ENCODE measurements at places on chromosomes 3 and 15. TPM values are rescaled to one million over a fixed set of nuclear protein-coding genes. Genes with fewer than 3 reads are reported as not detected.

The GAP43 gene
- 42.9 TPM for total RNA-seq

The GHSR gene
- not detected for total RNA-seq

The CMTM8 gene
- total RNA-seq = 4.4 TPM

The FANCD2OS gene
- total RNA-seq = not detected

The ANKRD34C gene
- not detected for total RNA-seq

- no peak for DNase-seq
Observed at GRCh38 chr15:46460431-46461094, 825.7 kb downstream of the SQOR start.

GRCh38 chr15:90956274-90957030 lies 1.8 kb downstream of the RCCD1 start:
- peak; percentile 75 for DNase-seq

DNA sequence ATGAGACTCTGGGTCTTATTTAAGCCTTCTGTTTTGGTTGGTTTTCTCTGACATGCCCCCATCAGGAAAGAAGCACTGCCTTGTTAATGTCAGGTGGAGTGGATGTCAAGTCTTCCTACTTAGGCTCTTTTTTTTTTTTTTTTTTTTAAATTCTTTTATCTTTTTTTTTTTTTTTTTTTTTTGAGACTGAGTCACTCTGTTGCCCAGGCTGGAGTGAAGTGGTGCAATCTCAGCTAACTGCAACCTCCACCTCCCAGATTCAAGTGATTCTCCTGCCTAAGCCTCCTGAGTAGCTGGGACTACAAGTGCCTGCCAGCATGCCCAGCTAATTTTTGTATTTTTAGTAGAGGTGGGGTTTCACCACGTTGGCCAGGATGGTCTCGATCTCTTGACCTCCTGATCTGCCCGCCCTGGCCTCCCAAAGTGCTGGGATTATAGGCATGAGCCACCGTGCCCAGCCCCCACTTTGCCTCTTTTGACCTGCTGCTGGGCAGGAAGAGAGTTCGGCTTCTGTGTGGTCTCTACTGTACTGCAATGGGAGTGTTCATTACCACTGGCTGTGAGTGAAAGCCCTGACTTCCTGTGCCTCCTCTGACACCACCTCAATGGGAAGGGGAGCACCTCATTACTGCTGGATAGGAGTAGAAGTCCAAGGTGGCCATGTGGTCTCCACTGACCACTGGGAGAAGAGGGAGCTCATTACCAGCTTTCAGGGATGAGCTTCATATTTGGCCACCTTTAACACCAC lies 10.9 kb downstream of the CTDSPL start:
- DNase-seq = no peak

DNA sequence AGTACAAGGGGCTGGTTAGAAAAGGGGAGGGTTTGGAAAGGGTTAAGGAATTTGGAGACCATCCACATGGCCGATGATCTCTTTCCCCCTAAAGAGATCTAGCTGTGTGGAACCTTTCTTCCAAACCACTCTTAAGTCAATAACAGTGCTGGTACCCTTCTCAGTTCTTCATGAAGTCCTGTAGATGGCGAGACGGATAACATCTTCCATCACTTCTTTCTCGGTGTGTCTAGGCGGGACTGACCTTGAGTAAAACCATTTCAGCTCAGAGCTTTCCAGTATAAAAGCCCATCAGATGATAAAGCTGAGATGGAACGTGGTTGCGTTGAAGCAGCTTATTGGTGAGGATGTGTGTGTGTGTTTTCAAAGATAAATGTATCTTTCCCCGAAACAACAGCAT lies 151.5 kb upstream of the BHLHE40 start:
- DNase-seq = no peak
